Activated CD4-positive, alpha-beta T cell treated with anti-CD3 and anti-CD28 coated beads, Interleukin-2, amount 50 U/mL, for 4 hours (primary cell): ENCODE measurements at places on chromosomes 5 and 9.

GRCh38 chr5:77073667-77074066 lies 13.4 kb downstream of the ZBED3 start:
- no peak for DNase-seq

- no peak for DNase-seq
Measured at GRCh38 chr9:99748266-99748665, 73.4 kb upstream of the NR4A3 start.

- DNase-seq, result no peak
Measured at GRCh38 chr5:131644822-131645221, 9.8 kb upstream of the RAPGEF6 start.

DNA sequence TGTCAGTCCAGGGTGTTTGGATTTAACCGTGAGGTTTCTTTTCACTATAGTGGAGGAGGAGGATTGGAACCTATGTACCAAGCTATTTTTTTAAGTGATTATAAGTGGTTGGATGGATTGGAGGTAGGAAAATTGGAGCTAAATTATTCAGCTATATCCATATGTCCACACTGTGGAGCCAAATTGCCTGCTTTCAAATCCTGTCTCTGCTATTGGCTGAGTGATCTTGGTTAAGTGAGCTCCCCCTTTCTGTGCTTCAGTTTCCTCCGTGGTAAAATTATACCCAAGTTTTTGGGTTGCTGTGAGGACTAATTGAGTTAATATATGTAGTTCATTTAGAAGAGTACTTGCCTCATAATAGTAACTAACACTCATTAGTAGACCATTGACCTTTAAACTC lies 2.5 kb downstream of the CENPP start:
- DNase-seq, result no peak

DNA sequence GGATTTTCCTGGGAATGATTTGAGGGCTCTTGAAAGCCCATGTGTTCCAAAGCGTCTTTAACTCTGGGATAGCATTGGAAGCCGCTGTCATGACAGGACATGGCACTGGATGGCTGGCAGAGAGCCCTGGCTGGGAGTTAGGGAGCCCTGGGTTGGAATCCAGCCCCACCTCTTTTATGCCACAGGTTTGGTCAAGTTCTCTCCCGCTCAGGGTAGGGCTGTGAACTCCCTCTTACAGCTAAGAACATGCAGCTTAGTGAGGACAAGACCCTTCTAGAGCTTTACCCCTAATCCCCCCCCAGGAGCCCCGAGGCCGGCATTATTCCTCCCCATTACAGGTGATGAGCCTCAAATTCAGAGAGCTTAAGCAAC lies 37.2 kb downstream of the OLFML2A start:
- DNase-seq, result no peak
